ENCODE measurements at places on chromosomes 6 and 20.

- DNase-seq = no peak
These were observed 1060.3 kb upstream of the CITED2 start for GRCh38 chr6:140434761-140435160.

- DNase-seq = no peak
These were observed 413 bp downstream of the PTPRA start for GRCh38 chr20:2873747-2874041.

DNA sequence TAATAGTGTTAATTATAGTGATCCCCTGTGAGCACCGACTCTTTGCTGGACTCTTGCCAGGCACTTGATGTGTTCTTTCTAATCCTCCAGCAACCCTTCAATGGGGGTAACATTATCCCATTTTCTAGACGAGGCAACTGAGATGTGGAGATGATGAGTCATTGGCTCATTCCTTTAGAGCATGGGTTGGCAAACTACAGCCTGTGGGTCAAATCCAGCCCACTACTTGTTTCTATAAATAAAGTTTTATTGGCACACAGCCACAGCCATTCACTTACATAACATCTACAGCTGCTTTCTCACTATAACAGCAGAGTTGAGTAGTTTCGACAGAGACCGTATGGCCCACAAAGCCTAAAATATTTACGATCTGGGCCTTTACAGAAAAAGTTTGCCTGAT is 249.5 kb upstream of the KCNG1 start:
- peak; percentile 81 for DNase-seq

DNA sequence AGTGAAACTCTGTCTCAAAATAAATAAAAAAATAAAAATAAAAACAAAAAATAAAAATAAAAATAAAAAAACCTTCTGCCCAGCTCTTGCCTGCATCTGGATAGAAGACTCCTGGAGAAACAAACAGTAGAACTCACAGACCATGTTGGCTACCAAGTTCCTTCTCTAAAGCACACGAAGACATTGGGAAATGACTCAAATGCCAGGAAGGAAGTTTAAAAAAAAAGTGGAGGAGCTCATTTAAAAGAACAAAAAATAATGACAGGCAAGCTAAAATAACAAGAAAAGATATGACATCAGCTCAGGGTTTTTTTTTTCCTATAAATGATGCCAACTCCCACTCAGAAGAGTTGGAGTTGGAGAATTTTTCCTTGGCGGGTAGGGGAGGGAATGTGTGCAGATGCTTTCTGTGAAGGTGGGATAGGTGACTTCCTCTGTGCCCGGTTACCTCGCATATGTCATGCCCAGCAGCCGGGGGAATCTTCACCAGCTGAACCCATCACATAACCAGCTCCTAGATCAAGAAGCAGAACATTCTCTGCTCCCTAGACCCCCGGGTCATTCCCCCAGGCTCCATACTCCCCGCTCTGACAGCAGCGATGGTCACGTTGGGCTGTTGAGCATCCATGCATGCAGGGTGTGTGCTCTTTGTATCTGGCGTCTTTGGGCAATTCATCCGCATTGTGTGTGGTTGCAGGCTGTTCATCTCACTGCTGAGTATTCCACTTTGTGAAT is 17.3 kb upstream of the CD93 start:
- peak; percentile 69 for DNase-seq

GRCh38 chr6:13298446-13298845 is 29.9 kb downstream of the TBC1D7 start:
- no peak for DNase-seq
